Fibroblast of villous mesenchyme (primary cell): ENCODE measurements at places on chromosomes 12 and 14.

DNA sequence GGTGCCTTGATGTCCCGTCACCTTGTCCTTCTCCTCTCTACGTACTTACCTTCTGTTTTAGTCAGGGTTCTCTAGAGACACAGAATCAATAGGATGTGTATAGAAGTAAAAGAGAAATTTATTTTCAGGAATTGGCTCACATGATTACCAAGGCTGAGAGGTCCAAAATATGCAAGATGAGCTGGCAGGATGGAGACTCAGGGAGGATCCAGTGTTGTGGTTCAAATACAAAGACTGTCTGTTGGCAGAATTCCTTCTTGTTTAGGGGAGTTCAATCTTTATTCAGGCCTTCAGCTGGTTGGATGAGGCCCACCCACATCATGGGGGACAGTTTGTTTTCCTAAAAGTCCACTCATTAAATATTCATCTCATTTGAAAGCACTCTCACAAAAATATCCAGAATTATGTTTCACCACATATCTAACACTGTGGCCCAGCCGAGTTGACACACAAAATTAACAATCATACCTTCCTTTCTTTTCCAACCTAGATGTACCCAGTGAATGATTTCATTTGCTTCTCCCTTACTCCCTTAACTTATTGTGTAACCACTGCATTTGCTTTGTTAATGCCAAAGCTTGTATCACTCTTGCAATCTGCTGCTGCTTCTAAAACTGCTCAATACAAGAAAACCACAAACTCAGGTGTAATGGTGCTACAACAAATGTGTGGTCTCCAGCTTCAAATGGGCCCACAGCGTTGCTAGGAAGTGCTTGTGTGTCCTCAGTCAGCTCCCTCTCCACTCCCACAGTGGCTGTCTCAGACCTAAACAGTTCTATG is 195.4 kb upstream of the ARHGAP5 start:
- no peak for DNase-seq

- no peak for DNase-seq
Measured at GRCh38 chr12:45655743-45656142, 73.8 kb upstream of the ARID2 start.

- DNase-seq = no peak
Measured at GRCh38 chr14:54713379-54713778, 146.5 kb downstream of the SAMD4A start.

DNA sequence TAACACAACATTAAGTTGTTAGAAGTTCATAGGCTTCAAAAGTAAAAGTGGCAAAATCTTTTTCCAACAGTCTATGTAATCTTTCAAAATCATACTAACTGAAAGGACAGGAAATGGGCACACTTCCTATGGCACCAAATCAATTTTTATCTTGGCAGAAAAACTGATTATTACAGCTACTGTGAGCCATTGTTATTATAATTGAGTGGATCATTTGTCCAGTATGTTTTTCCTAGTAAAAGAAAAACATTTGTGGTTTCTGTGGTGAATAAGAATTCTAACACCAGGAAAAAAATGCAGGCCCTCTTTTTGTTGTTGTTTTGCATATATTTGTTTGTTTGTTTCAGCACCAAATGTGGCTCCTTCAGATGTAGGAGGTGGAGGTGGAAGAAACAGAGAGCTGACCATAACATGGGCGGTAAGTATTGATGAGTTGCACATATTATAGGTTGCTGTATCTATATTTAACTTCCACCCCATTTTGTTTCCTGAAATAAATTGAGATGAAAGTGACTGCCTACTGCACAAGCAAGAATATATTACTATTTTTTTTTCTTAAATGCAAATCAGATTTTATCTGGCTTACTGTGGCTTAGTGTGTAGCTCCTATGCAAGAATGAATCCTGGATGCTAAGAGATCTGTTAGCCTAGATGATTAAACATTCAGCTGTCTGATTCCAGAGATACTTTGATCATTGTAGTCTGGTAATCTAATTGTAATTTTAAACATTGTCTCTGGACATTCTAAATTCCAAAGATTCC is 174.1 kb upstream of the PDZRN4 start:
- DNase-seq = peak; percentile 7

DNA sequence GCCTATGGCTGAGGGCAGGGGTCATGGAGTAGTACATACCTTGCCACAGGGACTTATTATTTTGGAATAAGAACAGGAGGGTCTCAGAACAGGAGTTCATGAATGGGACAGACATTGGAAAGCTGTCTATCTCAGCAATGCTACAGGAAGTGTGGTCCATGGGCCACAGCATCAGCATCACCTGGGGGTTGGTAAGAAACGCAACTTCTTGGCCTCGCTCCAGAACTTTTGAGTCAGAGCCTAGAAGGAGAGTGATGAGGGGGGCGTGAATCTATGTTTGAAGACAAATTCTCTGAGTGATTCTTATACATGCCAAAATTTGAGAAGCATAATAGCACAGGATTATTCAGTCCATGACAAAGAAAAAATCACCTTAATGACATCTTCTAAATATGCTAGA is 156.6 kb downstream of the RPAP3 start:
- no peak for DNase-seq

DNA sequence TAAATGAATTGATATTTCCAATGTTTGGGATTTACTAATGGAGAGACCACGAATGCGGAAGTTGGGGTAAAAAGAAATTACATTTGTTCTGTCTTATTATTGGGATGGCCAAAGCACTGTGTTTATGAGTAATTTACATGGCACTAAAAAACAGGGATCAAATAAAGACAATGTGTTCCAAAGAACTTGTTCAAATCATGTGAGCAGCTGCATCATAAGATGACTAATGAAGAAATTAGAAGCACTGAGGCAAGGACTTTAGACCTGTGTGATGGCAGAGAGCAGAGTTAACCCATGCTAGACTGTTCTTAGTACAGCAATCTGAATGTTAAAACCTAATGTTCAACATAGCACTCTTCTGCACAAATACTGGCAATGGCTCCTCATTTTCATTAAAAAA is 34.3 kb upstream of the DCN start:
- no peak for DNase-seq

DNA sequence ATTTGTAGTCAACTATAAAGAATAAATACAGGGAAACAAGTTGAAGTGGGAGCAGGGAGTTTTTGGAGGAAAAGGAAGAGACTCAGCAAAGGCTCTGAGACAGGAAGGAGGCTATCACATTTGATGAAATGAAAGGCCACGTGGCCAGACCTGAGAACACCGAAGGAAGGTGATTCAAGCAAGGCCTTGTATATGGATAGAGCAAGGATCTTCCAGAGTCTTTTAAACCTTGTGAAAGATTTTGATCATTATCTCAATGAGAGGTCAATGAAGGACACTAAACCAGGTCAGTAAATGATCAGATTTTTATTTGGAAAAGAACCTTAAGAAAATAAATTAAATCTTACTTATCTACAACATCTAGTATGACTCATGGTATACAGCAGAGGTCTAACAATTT is 523.5 kb downstream of the SLC16A7 start:
- DNase-seq = no peak

DNA sequence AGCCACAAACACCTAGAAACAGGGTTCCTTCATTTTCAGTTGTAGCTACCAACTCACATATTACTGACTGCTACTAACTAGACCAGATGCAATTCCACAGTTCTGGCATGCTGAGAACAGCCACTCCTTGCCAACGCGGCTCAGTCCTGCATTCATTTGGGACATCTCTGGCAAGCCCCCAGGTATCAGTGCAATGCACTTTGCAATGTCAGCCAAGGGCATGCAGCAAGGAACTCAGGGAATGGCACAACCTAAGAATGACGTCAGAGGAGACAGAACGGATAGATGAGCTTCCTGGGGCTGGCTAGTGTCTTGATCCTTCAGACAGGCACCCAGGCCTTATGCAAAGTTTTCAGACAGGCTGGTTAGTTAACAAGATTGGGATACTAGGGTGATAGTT is 29.6 kb downstream of the MAP3K9 start:
- no peak for DNase-seq

DNA sequence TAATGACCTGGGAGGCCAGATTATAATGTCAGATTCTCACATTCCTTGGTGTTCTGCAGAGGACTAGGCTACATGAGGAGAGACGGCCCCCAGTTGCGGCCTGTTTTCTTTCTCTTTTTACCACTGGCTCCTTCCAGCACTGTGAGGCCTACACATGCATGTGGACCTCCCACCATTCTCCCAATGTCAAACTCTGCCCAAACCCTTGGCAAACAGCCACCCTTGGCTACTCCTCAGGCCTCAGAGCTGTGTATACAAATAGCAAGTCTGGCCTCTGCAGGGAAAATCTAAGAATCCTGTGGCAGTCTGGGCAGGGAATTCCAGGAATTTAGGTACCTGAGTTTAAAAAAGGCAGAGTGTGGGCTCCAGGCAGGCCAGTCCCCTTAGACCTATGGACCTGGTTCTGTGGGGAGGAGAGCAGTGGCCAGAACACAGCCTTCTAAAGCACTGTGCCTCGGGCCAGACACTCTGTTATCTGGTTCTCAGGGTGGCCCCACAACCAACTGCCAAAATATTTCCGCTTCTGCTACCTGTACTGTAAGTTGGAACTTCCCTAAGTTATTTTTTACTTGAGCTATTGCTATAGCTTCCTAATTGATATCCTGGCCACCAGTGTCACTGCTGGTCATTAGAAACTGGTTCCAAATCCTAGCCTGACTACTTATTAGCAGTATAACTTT is 19.9 kb upstream of the NEDD1 start:
- peak; percentile 19 for DNase-seq

GRCh38 chr12:77998236-77998786 is 167.6 kb downstream of the NAV3 start:
- DNase-seq = no peak

- no peak for DNase-seq
Measured at GRCh38 chr12:67362526-67362925, 93.4 kb downstream of the CAND1 start.

DNA sequence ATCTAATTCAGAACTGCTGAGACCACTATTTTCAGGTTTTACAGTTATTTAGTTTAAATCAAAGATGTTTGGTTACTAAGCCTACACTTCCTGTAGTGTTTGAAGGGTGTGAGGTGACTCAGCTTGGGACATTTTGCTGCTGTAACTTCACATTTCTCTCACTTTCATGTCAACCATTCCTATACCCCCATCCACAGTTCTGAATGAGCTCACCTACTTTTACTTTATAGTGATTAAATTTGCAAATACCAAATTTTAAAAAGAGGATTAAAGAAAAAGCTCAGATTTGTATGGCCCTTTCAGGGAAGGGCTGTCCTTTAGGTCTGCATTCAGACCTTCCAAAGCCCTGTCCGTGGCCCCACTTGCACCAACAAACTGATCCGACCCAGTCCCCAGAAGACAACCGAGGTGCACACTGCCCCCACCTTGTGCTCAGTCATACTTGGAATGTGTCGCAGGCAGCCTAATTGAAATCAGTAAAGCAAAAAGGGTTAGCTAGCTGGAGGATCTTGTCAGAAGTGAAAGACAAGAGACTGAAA is 174.4 kb downstream of the MON2 start:
- peak; percentile 26 for DNase-seq

DNA sequence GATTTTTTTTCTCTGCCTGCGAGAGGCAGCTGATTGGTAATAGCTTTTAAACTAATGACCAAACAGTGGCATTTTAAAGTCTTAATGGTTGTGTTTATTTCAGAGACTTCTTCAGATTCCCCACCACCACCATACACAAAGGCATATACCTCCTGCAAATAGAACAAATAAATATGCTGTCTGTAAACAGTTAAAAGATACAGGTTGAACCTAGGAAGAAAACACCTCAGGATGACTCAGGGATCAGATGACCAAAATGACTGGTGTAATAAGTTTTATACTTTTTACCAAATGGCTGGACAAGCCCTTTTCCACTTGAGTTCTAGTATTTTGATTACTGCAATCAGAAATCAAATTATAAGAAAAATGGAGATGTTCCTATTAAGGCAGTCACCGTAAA is 364.1 kb downstream of the PAWR start:
- no peak for DNase-seq

GRCh38 chr12:17577405-17577804 is 512.6 kb downstream of the RERGL start:
- DNase-seq = no peak

- DNase-seq = no peak
Measured at GRCh38 chr12:66159123-66159522, 10.7 kb downstream of the TMBIM4 start.

GRCh38 chr12:26120561-26121274 is 4.1 kb downstream of the BHLHE41 start:
- no peak for DNase-seq

DNA sequence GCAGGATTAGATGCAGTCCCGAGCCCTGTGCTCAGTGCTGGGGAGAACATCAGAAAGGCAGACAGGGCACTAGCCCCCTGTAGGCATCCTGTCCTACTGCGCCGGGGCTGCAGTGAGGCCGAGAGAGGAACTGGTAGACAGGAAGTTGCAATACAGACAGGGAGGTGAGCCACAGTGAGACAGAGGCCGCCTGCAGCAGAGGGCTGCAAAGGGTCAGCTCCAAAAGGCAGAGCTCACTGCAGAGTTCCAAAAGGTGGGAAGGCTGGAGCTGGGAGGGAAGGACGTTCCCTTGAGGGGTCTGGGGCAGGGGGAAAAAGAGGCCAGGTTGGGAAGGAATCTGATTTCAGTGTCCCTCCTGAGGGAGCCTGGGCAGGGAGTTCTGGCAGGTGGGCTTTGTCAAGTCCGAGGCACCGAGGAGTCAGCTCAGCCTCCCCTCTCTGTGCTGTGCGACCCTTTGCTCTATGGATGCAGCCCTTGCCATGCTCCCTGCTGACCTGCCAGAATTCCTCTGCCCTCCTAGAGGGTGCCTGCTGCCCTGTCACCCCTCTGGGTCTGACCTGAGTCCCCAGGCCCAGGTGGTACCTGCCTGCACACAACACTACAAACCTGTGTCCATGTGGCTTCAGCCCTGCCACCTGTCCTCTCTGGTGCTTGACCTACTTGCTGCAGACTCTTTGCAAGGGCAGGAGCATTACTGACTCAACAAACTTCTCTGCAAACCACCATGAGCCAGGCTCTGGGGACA is 63.5 kb downstream of the PRMT8 start:
- no peak for DNase-seq

GRCh38 chr14:79820866-79821535 is 390.3 kb downstream of the DIO2 start:
- DNase-seq = peak; percentile 48

- DNase-seq = peak; percentile 29
Measured at GRCh38 chr12:56337753-56338251, 882 bp upstream of the IL23A start.

- peak; percentile 28 for DNase-seq
Measured at GRCh38 chr12:66011731-66012130, 118.8 kb downstream of the LLPH start.

GRCh38 chr12:54719691-54720090 is 71.5 kb upstream of the DCD start:
- DNase-seq = no peak
